ENCODE measurements at places on chromosomes 4 and X.
A peak's percentile ranks its signal among the peaks of the same experiment; 100 is the strongest.

- DNase-seq: peak; percentile 87
Observed at GRCh38 chr4:186201535-186202230, 10.3 kb downstream of the CYP4V2 start.

DNA sequence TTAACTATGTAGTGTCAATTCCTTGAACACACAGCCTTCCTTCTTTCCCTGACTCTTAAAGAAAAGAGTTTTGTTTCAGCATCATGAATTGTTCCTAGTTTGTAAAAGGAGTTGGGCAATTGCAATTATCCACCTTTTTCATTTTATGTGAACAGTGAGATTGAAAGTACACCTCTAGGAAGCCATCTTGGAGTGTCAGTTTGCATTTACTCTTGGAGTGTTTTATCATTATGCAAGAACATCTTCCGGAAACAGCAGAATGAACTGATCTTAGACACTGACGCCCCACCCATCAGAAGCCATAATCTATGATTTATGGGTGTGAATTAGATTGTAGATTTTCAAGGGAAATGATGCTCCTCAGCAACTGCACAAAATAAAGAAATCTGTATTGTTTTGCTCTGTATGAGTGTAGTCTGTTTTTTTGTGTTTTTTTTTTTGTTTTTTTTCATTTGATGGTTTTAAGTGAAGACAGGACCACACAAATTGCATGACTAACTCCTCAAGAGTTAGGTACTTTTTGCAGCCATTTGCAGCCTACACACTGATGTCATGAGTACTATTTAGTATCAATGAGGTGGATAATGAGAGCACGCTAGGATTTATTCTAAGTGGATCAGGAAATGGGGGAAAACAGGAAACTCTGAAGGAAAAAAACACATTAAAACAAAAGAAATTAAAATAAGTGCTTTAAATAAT is 19.5 kb upstream of the FGF2 start:
- no peak for DNase-seq

DNA sequence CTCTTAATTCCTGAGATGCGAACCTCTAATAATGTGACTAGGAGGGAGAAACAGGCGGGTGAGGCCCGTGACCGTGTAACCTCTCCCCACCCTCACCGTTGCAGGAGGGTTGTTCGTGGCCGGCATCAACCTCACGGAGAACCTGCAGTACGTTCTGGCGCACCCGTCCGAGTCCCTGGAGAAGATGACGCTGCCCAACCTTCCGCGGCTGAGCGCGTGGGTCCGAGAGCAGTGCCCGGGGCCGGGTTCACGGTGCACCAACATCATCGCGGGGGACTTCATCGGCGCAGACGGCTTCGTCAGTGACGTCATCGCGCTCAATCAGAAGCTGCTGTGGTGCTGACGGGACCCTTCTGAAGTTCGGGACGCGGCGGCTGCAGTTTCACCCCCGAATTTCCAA is 17.8 kb downstream of the PLCXD1 start:
- peak; percentile 67 for DNase-seq

DNA sequence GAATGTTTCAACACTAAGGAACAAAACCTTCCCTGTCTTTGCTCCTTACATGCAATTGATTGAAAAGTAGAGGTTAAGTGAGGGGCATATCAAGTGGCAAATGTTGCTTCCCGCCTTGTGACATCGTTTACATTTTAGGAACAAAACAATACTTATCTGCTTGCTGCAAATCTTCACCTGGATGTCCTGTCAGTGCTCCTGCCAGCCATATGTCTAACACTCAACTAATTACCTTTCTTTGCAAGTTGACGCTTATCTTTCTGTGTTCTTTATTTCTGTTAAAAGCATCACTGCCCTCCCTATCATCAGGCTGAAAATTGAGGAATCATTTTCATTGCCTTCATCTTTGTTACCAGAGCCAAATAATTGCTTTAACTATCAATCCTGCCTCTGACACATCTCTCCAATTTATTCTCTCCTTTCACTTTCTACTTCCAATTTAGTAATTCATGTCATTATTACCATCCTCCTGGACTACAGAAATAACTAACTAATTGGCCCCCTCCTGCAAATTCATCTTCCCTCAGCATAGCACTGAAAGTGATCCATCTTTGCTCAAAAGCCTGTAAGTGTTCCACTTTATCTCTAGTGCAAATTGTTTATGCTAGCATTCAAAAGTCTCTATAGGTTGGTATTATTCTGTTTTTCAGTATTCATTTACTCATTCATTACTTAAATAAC is 298.7 kb upstream of the ATOH1 start:
- no peak for DNase-seq

DNA sequence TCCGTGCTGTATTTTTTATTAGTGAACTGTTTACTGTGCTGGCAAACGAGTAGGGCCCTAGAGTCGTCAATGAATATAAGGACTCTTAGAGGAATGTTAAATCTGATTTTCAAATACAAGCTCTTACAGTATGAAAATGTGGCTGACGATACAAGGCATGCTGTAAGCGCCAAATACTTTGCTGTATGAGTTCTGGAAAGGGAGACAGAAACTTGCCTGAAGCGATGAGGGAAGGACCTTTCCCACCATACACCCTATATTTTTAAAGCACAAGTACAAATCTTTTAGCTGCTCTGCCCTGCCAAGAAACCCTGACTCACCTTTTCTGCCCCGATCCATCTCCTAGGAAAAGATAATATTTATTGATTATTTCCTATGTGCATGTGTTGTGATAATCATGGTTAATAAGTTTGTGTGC is 15.7 kb upstream of the RUFY3 start:
- DNase-seq: no peak

GRCh38 chrX:7582191-7582590 is 260.8 kb upstream of the VCX start:
- no peak for DNase-seq

- no peak for DNase-seq
Observed at GRCh38 chr4:20592663-20593062, 107.6 kb upstream of the PACRGL start.

GRCh38 chr4:61771056-61771455 is 570.9 kb downstream of the ADGRL3 start:
- no peak for DNase-seq

- DNase-seq: no peak
Observed at GRCh38 chr4:104533156-104533555, 38.5 kb upstream of the CXXC4 start.

DNA sequence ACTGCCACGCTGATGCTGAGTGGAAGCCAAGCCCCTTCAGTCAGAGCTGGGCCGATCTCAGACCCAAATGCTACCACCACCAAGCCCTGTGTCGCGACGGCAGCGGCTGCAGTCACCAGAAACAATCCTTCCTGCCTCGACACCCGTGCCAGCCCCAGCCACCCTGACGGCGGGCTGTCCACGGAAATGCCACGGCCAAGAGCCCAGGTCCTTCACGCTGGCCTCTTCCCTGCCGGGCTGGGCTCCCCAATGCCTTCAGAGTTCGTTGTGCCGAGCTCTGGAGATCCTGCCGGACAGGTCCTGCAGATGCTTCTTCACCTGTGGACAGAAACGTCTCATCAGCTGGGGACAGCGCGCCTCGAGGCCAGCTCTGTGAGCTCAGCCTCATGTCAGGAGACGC is 19.5 kb downstream of the LRPAP1 start:
- DNase-seq: no peak

- no peak for DNase-seq
Observed at GRCh38 chr4:69859140-69859685, 732 bp downstream of the SULT1E1 start.

- no peak for DNase-seq
Observed at GRCh38 chr4:61407642-61408618, 207.8 kb downstream of the ADGRL3 start.

DNA sequence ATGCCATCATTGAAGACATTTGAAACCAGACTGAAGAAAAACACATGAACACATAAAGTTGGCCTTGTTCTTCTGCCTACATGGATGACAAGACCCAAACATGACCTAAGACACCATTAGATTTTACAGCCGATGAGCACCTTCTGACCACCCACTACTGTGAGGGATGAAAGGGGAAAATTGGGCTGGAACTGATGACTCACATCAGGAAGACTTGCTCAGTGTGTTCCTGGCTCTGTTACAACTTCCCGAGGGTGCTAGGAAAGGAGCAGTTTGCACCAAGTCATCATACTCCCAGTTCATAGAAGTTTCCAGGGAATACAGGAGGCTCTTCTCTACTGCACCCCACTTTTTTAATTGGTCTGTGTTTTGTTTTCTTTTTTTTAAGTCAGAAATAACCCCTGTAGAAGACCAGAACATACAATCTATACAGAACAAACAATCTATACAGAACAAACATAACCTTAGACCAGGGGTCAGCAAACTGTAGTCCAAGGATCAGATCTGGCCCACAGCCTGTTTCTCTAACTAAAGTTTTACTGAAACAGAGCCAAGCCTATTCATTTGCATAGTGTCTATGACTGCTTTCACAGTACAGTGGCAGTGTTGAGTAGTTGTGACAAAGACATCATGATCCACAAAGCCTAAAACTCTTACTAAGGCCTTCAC is 25.3 kb downstream of the BTC start:
- DNase-seq: no peak

GRCh38 chrX:65035446-65035770 is 59.2 kb upstream of the ZC4H2 start:
- DNase-seq: peak; percentile 77

- no peak for DNase-seq
Observed at GRCh38 chrX:2640436-2641150, 50.5 kb upstream of the CD99 start.

GRCh38 chrX:50697691-50698090 is 116.3 kb downstream of the SHROOM4 start:
- DNase-seq: no peak

- no peak for DNase-seq
Observed at GRCh38 chrX:98357146-98357545, 1473.4 kb downstream of the RPA4 start.

- DNase-seq: no peak
Observed at GRCh38 chrX:39226251-39226650, 425.0 kb downstream of the MID1IP1 start.

DNA sequence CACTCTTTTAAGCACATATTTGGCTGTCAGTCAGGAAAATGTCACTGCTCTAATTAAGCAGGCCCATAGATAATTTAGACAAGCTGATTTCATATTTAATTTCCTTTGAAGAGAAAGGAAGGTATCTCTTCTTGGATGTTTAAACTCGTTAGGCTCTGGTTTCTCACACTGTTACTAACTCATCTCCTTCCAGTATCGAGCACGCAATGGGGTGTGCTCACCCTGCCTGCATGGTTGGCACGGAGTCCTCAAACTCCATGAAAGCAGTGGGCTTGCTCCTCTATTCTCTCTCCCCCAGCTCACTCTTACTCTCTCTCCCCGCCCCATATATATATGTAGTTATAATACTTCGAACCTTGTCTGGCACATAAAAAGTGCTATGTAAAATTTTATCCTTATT is 76.9 kb downstream of the EGF start:
- DNase-seq: no peak

- DNase-seq: no peak
Observed at GRCh38 chrX:69759921-69760625, 144.2 kb downstream of the EDA start.

GRCh38 chr4:119593698-119594097 is 34.9 kb downstream of the PDE5A start:
- no peak for DNase-seq

- DNase-seq: no peak
Observed at GRCh38 chr4:169116270-169116901, 106.3 kb upstream of the CBR4 start.

Data from spleen (tissue), 13 donors.